ENCODE measurements at places on chromosomes 6 and 20.

GRCh38 chr6:143598466-143599080, 79.2 kb upstream of the PHACTR2 start:
- H3K4me3 ChIP-seq: no peak overlapping the region
- peaks cover 12% of the 10 kb centered on the region for H3K4me1 ChIP-seq
- H3K27me3 ChIP-seq: no peaks in the 10 kb centered on the region
- DNase-seq: no peak
- no peak overlapping the region for H3K27ac ChIP-seq

DNA sequence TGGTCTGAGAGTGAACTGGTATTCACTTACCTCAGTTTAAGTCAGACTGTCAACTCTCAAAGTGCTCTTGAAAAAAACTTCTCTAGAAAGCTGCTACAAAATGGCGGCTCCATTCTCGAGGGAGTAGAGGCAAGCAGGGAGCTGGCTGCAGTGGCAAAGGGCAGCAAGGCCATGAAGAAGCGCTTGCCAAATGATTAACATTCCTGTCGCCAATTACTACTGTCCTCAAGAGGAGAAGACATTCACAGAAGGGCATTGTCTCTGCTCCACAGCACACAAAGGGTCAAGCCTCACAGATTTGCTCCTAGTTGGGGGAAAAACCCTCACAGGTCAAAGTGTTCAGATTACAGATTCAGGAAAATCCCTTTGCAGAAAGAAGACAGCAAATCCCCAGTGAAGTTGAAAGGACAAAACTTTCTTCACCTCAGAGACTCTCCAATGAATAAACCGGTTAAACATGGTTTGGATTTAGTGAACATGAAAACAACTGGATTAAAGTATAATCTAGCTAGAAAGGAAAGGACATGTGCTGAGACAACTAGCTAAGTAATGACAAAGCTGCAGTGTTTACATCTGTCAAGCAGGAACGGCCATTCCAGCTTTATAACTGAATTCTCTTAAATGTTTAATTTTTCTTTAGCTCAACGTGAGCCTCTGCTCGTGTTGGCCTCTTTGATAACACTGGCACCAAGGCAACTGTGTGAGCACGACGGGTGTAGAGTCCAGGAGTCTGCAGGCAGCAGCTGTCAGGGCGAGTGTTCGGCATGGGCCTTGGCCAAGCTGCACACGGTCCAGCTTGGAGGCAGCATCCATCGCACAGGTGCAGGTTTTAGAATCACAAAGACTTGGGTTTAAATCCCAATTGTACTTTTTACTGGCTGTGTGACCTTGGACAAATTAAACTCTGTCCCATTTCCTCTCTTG, 37.6 kb downstream of the NR2E1 start:
- no peak for DNase-seq
- no peaks in the 10 kb centered on the region for H3K4me1 ChIP-seq
- no peak overlapping the region for H3K27ac ChIP-seq
- no peak overlapping the region for H3K4me3 ChIP-seq

DNA sequence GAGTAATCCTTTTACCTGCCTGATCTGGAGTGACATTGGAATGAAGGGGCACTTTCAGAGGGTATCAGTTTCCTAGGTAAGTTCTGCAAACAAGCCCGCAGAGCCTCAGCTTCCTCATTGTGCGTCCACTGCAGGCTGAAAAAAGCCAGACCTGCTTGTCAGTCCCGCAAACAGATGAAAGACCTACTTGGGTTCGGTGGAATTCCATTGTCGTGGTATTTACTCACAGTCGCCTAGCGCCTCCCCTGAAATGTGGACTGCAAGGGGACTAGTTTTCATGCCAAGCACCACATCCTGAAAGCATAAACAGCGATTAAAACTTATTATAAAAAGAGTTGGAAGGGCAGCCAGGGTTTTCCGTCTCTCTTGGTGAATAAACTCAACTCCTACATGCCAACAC, 121.5 kb downstream of the PAX1 start:
- H3K27me3 ChIP-seq: no peaks in the 10 kb centered on the region
- no peak overlapping the region for H3K4me3 ChIP-seq
- DNase-seq: no peak
- H3K27ac ChIP-seq: no peak overlapping the region

DNA sequence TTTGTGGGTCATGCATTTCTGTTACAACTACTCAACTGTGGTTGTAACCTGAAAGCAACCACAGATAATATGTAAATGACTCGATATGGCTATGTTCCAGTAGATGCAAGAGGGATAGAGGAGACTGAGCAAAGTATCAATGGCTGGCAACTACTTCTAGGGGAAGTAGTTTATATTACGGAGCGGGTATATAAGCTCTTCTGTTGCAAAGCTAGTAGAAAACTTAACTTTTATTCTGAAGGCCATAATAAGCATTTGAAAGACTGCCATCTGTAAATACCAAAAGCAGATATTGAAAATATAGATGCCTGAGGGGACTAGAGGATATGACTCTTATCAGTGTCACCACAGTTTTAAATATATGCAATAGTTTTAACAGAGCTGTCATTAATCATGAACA, 655.3 kb downstream of the PHF3 start:
- no peaks in the 10 kb centered on the region for H3K27me3 ChIP-seq
- H3K4me1 ChIP-seq: no peaks in the 10 kb centered on the region
- H3K36me3 ChIP-seq: no peaks in the 10 kb centered on the region
- no peak overlapping the region for H3K27ac ChIP-seq
- no peak overlapping the region for H3K4me3 ChIP-seq

DNA sequence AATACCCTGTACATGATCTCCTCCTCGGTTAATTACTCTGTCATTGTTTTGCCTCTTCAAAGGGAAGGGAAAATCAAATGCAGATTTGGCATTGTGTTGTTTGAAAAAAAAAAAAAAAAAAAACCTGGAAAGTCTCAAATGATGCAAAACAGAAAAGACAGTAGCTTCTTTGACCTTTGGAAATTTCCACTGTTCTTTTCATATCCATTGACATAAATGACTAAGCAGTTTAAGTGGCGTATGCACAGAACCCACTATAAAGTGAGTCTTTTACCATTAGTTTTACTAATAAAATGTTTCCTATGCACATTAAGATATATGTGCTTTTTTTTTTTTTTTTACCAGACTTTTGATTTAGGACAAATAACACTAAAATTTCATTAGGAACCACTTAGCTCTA, 704.3 kb downstream of the TFAP2A start:
- H3K36me3 ChIP-seq: no peaks in the 10 kb centered on the region
- DNase-seq: no peak
- H3K27me3 ChIP-seq: no peaks in the 10 kb centered on the region
- H3K4me3 ChIP-seq: no peak overlapping the region
- no peaks in the 10 kb centered on the region for H3K4me1 ChIP-seq
- no peak overlapping the region for H3K27ac ChIP-seq

GRCh38 chr20:24783631-24784492, 165.2 kb upstream of the CST7 start:
- H3K4me1 ChIP-seq: no peaks in the 10 kb centered on the region
- no peak for DNase-seq
- H3K4me3 ChIP-seq: no peak overlapping the region
- peaks cover 11% of the 10 kb centered on the region for H3K27me3 ChIP-seq

DNA sequence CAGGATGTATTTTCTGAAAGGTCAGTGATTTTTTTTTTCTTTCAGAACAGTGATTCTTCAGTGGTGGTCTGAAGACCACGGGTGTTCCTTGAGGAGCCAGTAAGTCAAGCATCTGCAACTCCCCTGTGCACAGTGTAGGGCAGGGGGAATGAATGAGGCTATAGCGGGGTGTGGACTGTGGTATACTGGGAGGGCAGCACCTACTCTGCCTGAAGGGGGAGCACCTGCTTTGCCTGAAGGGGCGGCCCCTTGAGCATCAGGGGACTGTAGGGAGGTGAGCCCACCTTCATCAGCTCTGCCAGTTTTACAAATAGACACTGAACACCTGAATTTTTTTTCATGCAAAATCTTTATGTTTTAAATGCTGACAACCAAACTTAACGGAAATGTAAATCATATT, 77.5 kb upstream of the RIPOR2 start:
- H3K27me3 ChIP-seq: no peaks in the 10 kb centered on the region
- H3K4me3 ChIP-seq: no peak overlapping the region
- DNase-seq: no peak
- H3K36me3 ChIP-seq: no peaks in the 10 kb centered on the region
- H3K27ac ChIP-seq: no peak overlapping the region

DNA sequence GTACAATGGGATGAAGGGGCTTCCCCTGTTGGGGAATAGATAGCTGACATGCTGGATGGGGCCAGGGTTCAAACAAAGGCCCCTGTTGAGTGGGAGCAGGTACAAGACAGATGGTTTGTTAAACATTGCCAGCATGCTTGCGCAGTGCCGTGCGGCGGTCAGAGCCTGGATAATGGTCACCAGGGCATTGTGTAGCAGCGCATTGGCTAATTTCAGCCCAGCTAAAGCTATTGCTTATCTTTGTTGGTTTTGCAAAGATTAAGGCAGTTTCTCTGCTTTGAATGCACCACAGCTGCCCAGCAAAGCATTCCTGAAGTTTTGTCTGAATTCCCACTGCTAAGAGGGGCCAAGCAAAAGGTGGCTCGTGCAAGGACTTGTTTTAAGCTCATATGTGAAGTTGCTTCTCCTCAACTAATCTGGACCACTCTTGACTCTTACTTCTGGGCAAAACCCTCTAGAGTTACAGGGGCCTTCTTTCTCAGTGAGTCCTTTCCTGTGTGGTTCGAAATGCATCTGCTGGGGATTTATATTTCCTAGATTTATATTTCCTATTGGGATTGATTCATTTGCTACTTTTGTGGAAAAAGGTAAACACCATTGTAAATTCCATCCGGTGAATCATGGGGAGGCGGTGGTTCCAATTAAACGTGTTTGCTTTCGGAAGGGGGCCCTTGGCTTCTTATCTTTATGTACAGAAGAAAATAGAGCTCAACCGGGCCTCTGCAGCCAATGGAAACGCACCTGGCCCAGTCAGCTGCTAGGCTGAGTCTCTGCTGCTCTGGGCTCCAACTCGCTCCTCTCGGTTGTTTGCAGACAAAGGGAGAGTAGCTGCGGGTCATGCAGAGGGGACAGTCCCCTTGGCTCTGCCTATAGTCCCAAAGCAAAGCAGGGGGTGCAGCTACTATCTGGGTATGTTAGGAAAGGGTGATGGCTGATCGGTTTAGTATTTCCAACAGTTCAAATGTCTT, 72.1 kb downstream of the FOXA2 start:
- H3K27me3 ChIP-seq: no peaks in the 10 kb centered on the region
- no peaks in the 10 kb centered on the region for H3K36me3 ChIP-seq
- H3K27ac ChIP-seq: no peak overlapping the region
- no peaks in the 10 kb centered on the region for H3K4me1 ChIP-seq
